ENCODE measurements at places on chromosomes 4 and X.
A peak's percentile ranks its signal among the peaks of the same experiment; 100 is the strongest.

DNA sequence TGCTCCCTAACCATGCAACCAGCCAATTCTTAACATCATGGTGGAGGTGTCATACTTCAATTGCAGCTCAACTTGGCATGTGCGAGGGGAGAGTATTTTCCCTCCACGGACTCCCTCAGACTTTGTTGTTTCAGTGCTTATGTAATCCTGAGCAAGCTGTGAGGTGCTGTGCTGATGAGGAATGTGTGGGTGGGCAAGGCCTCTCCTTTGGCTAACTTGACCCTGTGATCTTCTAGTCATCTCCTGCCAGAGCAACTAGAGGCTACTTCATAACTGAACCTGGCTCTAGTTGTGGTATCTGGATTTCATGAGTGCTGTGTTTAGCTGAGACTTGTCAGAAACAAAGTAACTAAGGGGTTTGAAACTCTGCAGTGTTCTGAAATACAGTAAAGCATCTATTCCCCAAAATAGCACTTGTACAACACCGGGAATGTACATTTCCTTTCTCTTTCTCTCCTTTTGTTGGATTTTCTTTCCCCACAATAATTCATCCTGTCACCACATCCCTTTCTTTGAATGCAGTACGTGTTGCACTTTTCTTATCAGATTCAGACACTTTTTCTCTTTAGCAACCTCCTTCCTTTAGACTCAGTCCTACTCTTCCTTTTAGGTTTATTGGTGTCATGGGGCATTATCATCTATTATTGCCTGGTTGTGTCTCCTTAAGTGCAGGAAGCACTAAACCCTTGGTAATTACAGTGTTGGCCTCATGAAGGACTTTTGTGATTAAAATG, 415.2 kb upstream of the NR3C2 start:
- no peak for DNase-seq

DNA sequence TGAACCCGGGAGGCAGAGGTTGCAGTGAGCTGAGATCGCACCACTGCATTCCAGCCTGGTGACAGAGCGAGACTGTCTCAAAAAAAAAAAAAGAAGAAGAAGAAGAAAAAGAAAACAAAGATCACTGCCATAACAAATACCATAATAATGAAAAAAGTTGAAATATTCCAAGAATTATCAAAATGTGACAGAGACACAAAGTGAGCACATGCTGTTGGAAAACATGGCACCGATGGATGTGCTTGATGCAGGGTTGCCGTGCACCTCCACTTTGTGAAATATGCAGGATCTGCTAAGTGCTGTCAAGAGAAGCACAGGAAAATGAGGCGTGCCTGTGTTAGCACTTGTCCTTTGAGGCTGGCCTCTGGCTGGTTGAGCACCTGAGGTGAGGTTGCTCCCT, 133.3 kb downstream of the STK32B start:
- no peak for DNase-seq

- no peak for DNase-seq
Observed at GRCh38 chr4:2733844-2734574, 22.1 kb downstream of the TNIP2 start.

GRCh38 chrX:49039598-49040375, 3.4 kb downstream of the TFE3 start:
- peak; percentile 26 for DNase-seq

- no peak for DNase-seq
Observed at GRCh38 chrX:119516157-119516702, 48.0 kb downstream of the SLC25A5 start.
